Occipital lobe (tissue), 3 donors: ENCODE measurements at places on chromosomes 16 and 17.

DNA sequence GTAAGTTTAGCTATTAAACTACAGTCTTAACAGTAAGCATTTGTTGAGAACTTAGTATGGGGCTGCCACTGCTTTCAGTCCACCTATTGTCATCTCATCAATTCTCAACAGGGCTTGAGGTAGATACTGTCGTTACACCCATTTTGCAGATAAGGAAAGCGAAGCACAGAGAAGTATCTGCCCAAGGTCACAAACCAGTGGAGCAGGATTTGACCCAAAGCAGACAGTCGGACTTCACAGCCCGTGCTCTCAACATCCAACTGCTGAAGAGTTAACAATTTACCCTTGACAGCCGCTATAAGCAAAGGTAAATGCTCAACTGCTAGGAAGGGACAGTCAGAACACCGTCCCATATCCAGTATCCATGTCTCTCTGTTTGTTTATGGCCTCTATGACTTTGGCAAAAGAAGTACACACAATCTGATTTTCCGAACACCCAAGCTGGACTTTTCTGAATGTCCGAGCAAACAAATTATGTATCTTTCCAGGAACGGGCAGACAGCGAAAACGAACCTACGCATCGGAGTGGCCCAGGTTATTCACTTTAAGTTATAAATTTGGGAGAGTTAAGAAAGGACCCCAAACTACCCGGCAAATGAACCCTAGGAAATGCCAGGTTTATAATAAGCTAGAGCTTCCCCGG, 1.2 kb downstream of the SIAH1 start:
- DNase-seq = no peak

DNA sequence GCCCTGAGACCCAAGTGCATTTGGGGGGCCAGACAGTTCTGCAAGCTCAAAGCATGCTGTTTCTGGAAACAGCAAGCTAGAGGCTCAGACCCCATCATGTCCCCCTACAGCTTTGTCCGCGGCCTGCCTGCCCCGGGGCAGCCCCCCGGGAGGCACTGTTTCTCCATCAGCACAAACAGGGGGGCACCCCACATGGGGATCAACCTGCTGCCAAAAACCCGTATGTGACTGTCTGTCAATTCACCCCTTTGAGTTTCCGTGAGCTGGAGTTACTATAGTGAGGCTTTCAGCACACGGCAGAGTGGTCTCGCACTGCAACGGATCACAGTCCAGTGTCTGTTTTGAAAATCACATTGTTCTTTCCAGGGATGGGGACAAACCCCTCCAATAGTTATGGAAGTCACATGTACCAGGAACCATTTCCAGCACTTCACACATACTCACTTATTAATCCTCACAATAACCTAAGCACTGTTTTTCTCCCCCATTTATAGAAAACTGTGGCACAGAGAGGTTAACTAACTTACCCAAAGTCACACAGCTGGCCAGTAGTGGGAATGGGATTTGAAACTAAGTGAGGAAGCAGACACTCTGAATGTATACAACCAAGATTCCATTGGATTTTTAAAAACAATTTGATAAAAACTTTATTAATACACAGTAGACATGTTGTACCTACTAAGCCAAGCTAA, 269.0 kb downstream of the C16orf95 start:
- no peak for DNase-seq

DNA sequence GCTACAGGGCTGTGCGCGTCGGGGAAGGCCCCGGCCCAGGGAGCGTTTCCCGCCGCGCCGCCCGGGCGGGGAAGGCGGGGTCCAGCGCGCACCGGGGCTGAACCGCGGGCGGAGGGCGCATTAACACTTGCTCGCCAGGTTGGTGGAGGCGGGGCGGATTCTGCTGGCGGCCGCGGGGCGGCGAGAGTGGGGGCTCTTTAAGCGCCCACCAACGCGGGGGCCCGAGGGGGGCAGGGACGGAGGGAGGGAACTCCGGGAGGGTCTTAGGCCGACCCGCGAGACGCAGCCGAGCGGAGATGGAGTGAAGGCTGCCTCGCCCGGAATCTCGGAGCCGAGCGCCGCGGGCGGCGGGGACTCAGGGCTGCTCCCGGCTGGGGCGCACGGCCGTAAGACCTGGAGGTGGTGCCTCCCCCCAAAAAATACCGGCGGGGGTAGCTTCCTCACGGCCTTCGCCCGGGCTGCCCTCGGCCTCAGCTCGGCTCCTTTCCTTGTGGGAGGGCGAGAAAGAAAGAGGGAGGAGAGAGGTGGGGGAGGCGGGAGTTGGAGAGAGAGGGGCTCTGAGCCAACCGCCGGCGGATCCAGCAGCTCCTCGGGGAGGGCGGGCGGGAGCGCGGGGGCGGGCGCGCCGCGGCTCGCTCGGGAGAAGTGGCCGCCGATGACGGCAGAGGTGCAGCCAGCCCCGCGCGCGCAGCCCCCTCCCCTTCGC, 415 bp upstream of the FOXF1 start:
- no peak for DNase-seq

DNA sequence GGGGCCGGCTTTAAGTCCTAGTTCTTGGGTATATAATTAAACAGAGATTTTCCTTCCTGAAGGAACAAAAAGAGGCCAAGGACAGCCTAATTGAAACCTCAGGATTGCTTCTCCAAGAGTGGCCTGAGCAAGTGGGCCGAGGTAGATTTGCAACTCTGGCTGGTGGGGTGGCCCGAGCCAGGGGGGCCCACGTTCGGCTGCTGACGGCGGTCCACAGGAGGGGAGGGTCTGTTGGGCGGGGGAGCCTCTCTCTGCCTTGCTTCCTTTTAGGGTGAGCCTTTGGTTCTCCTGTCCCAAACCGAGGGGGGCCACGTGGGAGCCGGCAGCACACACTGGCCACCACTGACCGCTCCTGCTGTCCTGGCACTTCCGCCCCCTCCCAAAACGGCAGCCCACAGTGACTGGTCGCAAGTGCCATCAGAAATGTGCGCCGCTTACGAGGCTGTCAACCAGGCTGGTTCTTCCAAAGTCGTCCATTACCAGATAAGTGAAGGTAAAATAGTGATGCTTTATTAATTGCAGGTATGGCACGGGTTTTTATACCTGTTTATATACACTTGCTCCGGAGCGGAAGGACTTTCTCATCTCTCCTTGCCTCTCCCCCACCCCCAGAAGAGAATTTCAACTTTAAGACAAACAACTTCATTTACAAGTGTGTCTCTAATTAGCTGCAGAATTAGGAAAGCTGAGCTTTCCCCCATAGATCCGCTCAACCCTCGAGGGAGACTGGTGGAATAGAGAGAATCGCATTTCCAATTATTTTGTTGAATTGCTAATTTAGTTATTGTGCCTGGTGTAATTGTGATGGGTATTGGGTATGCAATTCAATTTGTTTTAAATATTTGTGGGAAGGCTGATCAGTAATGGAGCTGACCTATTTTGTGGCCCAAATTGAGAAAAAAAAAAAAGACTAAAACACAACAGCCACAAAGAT, 117.8 kb downstream of the AATF start:
- DNase-seq = no peak

DNA sequence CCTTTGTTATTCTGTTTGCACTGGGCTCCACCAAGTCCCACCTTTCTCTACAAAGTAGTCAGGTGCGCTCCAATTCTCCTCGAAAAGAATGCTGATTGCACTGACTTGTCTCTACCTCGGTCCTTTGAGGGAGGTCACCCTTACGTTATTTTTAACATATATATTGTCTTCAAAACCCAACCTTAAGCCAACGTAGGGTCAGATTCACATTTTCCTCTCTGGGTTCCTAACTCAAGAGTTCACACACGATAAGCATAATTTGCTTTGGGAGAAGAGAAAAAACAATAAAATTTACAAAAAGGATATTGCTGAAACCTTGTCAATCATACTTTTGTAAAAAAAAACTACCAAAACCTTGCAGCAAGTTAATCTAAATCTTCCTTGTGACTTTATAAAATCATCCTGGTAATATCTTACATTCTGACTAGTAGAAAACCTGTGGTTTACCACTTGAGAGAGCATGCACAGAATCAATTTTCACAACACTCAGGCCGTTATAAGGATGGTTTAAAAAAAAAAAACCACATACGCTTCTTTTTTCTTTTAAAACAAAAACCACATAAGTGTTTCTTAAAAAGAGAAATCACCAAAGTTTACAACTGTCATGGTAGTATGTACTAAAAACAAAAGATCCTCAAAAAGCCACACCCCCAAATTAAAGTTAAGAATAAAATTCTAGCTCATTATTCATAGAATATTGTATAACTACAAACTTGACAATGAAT, 72.2 kb upstream of the TRAP1 start:
- DNase-seq = no peak
